ENCODE measurements at places on chromosomes 1 and 21.

DNA sequence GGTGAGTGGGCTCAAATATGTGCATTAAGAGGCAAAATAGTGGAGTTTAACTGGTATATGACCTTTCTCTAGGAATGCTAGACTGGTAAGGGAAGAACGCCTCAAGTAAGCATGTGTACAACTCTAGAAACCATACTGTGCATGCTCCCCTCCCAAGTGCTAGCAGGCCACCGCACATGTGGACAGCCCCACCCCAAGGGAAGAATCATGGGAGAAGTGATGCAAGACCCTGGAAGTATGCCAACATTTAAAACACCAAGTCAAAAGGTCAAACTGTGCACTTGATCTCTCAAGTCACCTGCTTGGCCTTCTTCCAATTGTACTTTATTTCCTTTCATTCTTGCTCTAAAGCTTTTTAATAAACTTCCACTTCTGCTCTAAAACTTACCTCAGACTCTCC lies 120.4 kb downstream of the WDR3 start:
- DNase-seq = no peak

DNA sequence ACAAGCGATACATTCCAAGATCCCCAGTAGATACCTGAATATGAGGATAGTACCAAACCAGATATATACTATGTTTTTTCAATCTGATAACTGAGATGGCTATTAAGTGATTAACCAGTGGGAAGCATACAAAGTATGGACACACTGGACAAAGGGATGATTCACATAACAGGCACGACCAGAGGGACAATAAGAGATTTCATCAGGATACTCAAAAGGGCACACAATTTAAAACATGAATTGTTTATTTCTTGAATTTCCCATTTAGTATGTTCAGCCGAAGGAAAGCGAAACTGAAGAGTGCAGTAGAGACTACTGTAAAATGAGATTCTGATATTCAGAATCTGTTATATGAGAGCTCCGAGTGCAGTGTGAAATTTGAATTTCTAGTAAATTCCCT lies 10.6 kb downstream of the ZZZ3 start:
- DNase-seq = no peak

- peak; percentile 90 for DNase-seq
Observed at GRCh38 chr1:246142320-246142893, 364.7 kb downstream of the SMYD3 start.

DNA sequence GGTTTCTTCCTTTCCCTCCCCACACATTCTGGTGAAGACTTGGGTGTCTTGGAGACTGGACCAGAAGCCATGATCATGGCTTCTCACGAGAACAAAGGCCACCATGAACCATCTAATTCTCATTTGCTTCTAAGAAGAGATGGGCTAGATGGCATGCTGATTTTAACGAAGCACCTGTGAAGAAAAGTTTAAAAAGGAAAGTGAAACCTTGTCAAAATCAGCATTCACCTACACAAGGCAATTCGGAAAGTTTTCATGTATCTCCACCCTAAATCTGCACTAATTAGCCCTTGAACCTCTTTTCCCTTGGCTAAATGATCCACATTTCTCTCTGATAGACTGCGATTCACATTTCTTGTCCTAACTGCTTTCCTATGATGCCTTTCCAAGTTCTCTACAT lies 114.3 kb upstream of the RAVER2 start:
- no peak for DNase-seq

- DNase-seq = peak; percentile 27
Observed at GRCh38 chr1:172585348-172585747, 52.4 kb downstream of the SUCO start.
